Diencephalon (tissue), 1 donor: ENCODE measurements at places on chromosomes 3 and 15. TPM values are rescaled to one million over a fixed set of nuclear protein-coding genes. Genes with fewer than 3 reads are reported as not detected.

The AADACL2 gene
- total RNA-seq = not detected

The CATSPER2 gene
- total RNA-seq = 5.5 TPM

The FAM174B gene
- 21.0 TPM for total RNA-seq

The LRTM1 gene
- total RNA-seq = not detected

The HRG gene
- total RNA-seq = not detected
